NB4 (cell line): ENCODE measurements at places on chromosomes 2 and 18.

GRCh38 chr2:3142961-3143571, 234.6 kb downstream of the EIPR1 start:
- DNase-seq, result no peak

GRCh38 chr2:231418820-231419640, 23.5 kb downstream of the B3GNT7 start:
- DNase-seq, result no peak

DNA sequence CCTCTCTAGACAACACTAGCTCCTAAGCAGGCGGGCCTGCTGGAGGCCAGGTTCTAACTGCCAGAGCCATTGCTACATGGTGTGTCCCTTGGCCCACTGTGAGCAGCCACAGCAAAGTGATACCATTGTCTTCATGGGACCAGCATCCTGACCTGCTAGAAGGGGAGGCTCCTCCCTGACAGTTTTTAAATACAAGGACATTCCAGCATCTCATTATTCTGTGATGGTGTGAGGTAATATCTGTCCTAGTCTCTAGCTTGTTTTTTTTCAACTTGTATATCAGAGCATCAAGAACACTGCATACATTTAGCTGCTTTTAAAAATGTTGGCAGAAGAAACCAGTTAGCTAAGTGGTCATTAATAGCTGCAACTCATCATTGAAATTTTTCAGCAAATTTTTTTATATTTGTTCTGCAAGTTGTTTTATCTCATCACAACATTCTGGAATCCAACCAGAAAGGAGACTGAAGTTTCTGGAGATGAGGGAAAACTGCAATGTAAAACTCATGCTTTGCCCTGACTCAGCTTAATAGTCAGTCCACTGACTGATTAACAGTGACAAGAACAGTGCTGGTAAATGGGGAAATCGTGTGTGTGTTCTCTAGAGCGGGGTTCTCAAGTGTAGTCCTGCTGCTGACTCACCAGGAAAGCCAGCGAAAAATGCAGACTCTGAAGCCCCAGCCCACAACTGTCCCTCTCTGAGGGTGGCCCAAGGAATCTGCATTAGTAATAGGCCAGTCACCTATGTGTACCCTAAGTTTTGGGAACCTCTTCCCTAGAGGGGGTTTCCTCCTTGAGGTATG, 17.8 kb downstream of the MAPRE3 start:
- peak; percentile 26 for DNase-seq

DNA sequence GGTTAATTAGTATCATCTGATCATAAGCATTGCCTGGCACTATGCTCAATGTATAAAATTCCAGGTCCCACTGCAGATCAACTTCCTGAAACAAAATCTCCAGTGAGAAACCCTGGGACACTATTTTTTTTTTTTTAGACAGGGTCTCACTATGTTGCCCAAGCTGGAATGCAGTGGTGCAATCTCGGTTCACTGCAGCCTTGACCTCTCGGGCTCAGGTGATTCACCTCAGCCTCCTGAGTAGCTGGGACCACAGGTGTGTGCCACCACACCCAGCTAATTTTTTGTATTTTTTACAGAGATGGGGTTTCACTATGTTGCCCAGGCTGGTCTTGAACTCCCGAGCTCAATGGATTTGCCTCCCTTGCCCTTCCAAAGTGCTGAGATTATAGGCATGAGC, 31.1 kb downstream of the DTNB start:
- DNase-seq, result no peak

- DNase-seq, result no peak
These were observed 44.8 kb upstream of the EHBP1 start for GRCh38 chr2:62660582-62661262.

GRCh38 chr2:132670496-132671150, 618 bp upstream of the LYPD1 start:
- DNase-seq, result no peak

DNA sequence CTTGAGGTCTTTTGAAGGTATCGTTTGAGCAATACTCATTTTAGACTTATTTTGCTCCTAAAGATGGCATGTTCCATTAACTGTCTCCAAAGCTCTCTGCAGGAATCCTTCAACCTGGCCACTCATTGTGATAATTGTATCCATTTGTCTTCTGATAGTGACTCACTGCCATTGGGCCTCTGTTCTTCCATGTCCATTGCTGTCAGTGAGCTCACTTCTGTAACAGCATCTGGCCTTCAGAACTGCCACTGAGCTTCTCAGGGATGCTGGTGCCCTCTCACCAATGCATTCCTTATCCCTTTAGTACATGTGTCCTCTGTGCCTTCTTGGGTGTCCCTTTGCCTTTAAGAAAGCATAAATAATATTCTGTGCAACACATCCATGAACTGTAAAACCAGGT, 71.6 kb downstream of the MREG start:
- DNase-seq, result no peak

- no peak for DNase-seq
These were observed 2.6 kb downstream of the GPR35 start for GRCh38 chr2:240627736-240628506.

GRCh38 chr2:111111101-111111755, 9.5 kb upstream of the BCL2L11 start:
- DNase-seq, result no peak

GRCh38 chr2:210546424-210547208, 9.8 kb upstream of the CPS1 start:
- DNase-seq, result no peak
